ENCODE measurements at places on chromosomes 4 and X. TPM values are rescaled to one million over a fixed set of nuclear protein-coding genes. Genes with fewer than 3 reads are reported as not detected.

The PF4V1 gene
- total RNA-seq: not detected

The ZGRF1 gene
- total RNA-seq: 19.9 TPM

The CHRDL1 gene
- total RNA-seq: 63.9 TPM

The SH3RF1 gene
- total RNA-seq: 21.8 TPM

The DKK2 gene
- total RNA-seq: 21.2 TPM

The CT45A2 gene
- total RNA-seq: not detected

The SSX4 gene
- not detected for total RNA-seq

The CXCL11 gene
- total RNA-seq: not detected

The FRMD7 gene
- 0.82 TPM for total RNA-seq

The NUDT10 gene
- 2.7 TPM for total RNA-seq

The ITM2A gene
- 333 TPM for total RNA-seq

The DACH2 gene
- total RNA-seq: 0.72 TPM

The P2RY8 gene
- total RNA-seq: 0.82 TPM

The TRIM2 gene
- 56.7 TPM for total RNA-seq

The PPEF2 gene
- total RNA-seq: 0.10 TPM

The CD38 gene
- total RNA-seq: 4.4 TPM

The XAGE2 gene
- total RNA-seq: not detected

The CHIC1 gene
- total RNA-seq: 22.3 TPM

The KLKB1 gene
- total RNA-seq: 1.2 TPM

The MTNR1A gene
- total RNA-seq: 0.21 TPM

The ARHGAP36 gene
- total RNA-seq: 172 TPM

The SUPT20HL1 gene
- total RNA-seq: not detected

The CLCN4 gene
- total RNA-seq: 36.5 TPM

The GAGE1 gene
- not detected for total RNA-seq

The FDCSP gene
- not detected for total RNA-seq

The SPANXA2 gene
- not detected for total RNA-seq

The HTR2C gene
- total RNA-seq: not detected

The LRCH2 gene
- 7.8 TPM for total RNA-seq

The FAT4 gene
- total RNA-seq: 81.5 TPM

The DHX15 gene
- 220 TPM for total RNA-seq

The TRO gene
- 47.0 TPM for total RNA-seq

The INTS12 gene
- total RNA-seq: 19.3 TPM

The MAGEA8 gene
- total RNA-seq: not detected

The CFAP299 gene
- total RNA-seq: not detected

The MTCP1 gene
- 1.7 TPM for total RNA-seq

The EGFL6 gene
- 12.5 TPM for total RNA-seq

The GAGE12E gene
- total RNA-seq: not detected

The UCHL1 gene
- total RNA-seq: 32.9 TPM

The SPIN2A gene
- total RNA-seq: 0.41 TPM

The FAM241A gene
- total RNA-seq: 2.1 TPM

The ZFP42 gene
- 0.10 TPM for total RNA-seq

The SLC6A14 gene
- 3.2 TPM for total RNA-seq

The NEIL3 gene
- 3.0 TPM for total RNA-seq

All from tongue (tissue), 3 donors.